ENCODE measurements at places on chromosomes 4 and X. TPM values are rescaled to one million over a fixed set of nuclear protein-coding genes. Genes with fewer than 3 reads are reported as not detected.

DNA sequence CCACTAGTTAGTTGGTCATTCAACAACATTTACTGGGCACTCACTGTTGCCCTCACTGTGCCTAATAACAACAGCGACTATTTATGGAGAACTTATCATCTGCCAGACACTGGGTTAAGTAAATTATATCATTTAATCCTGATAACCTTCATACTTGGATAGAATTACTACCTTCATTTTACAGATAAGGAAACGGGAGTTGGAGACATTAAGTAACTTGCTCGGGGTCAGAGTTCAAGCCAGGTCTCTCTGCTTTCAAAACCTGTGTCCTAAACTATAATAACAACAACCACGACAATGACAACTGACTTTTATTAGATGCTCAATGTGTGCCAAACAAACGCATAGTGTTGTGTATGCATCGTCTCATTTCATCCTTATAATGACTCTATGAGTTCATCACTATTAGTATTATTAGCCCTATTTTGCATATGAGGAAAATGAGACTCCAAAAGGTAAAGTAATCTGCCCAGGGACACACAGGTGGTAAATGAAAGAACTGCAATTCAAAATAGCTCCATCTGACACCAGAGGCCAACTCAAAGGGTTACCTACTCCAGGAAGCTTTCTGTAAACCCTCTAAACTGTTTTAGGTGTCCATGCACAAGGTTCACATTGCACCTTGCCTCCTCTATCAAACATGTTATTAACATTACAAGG lies 98.4 kb upstream of the ACSL4 start:
- no peak for DNase-seq

DNA sequence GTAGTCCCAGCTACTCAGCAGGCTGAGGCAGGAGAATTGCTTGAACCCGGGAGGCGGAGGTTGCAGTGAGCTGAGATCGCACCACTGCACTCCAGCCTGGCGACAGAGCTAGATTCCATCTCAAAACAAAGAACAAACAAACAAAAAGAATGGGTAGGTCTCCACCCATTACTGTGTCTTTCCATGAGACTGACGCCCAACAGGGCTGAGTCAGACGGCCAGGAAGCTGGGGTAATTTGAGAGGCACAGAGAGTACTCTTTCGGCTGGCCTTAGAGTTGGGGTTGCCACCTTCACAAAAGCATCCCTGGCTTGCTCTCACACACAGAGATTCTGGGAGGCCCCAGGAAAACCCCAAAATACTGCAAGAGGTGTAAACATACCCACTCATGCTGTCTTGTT lies 72.0 kb upstream of the DHRSX start:
- no peak for DNase-seq

- no peak for DNase-seq
Measured at GRCh38 chr4:147787204-147787603, 55.3 kb downstream of the ARHGAP10 start.

DNA sequence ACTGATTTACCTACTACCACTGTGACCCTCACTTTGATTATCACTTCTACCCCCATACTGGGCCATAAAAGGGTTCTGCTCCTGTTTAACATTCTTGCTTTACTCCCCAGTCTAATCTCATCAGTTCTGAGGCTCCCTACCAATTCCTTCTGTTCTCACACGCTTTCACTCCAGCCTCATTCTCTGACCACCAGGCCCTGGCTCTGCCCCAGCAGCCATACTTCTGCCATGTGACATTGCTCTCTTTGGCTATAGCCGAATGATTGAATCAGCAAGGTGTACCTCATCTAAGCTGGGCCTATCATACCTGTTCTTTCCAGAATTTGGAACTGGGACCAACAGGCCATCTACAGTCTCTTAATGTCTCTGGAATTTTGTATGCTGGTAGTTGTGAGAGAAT lies 14.4 kb upstream of the ELF2 start:
- no peak for DNase-seq

- no peak for DNase-seq
Measured at GRCh38 chr4:7861440-7861881, 78.2 kb downstream of the AFAP1 start.

GRCh38 chr4:128168701-128169100 lies 107.6 kb downstream of the LARP1B start:
- DNase-seq: no peak

GRCh38 chrX:102546828-102547493 lies 30.4 kb upstream of the TMSB15A start:
- no peak for DNase-seq

GRCh38 chrX:110138557-110138956 lies 135.6 kb downstream of the TMEM164 start:
- DNase-seq: no peak

GRCh38 chrX:107857837-107858236 lies 32.2 kb downstream of the MID2 start:
- DNase-seq: no peak

DNA sequence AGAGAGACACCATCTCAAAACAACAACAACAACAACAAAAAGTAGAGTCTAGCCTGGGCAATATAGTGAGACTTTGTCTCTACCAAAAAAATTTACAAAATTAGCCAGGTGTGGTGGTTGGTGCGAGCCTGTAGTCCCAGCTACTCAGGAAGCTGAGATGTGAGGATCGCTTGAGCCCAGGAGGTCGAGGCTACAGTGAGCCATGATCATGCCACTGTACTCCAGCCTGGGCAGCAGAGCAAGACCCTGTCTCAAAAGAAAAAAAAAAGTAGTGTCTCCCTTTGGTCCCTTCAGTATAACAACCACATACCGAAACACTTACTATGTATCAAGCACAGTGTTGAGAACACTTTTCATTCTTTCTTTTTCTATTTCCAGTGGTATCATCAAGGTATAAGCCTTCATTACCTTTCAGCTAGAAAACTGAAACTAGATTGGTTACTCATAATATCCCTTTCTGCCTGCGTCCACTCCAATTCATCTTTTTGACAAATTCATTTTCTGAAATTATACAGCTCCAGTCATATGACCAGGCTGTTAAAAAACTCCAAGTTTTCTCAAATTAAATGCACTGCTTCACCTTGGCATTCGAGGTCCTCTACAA lies 54.1 kb downstream of the RPS6KA3 start:
- no peak for DNase-seq

DNA sequence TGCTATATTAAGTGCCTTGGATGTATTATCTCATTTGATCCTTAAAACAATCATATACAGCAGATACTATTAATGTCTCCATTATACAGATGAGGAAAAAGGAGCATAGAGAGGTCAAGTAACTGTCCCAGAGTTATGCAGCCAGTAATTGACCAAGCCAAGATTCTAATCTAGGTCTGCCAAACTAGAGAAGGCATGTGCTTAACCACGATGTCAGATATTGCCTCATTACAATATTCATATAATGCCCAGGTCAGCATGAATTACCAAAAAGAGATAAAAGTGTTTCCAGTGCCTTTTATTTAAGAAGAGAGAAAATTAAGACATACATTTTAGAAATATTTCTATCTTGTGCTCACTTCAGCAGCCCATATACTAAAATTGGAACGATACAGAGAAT lies 7.1 kb downstream of the ARHGEF6 start:
- no peak for DNase-seq

DNA sequence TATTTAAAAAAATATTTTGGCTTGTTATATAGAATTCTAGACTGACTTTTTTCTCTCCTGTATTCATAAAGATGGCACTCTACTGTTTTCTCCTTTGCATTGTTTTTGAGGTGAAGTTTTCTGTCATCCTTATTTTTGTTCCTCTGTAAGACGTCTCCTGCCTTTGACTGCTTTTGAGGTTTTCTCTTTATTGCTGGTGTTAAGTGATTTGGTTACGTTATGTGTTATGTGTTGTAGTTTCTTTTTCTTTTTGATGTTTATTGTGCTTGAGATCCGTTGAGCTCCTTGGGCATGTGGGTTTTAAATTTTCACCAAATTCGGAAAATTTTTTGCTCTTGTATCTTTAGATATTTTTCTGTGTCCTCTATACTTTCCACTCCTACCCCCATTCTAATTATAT lies 50.0 kb downstream of the KDM6A start:
- DNase-seq: no peak

- no peak for DNase-seq
Measured at GRCh38 chr4:130080872-130081451, 985.0 kb downstream of the C4orf33 start.

DNA sequence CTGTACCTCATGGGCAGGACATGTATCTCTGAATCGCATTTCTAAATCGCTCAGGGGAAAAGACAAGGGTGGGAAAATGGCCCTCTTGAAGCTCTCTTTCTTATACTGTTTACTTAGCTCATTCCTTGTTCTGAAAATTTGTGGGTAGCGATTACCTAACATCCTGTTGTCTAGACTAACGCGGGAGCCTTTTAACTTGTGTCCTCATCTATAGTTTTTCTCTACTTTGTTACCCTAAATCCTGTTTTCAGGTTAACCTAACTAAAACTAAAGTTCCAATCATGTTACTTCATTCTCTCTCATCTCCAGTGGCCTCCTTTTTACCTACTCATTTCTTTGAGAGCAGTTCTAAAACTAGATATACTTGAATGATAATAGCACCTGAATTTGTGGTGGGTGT lies 45.0 kb downstream of the SNX25 start:
- DNase-seq: no peak

- no peak for DNase-seq
Measured at GRCh38 chrX:151975736-151976275, 1.3 kb upstream of the GABRE start.

GRCh38 chr4:111718763-111719559 lies 426.3 kb upstream of the FAM241A start:
- DNase-seq: no peak

GRCh38 chr4:48336146-48336870 lies 5.0 kb upstream of the SLAIN2 start:
- DNase-seq: no peak

GRCh38 chr4:114636192-114636935 lies 37.8 kb downstream of the UGT8 start:
- DNase-seq: no peak

GRCh38 chr4:173252024-173252935 lies 81.9 kb downstream of the HMGB2 start:
- DNase-seq: peak; percentile 45

DNA sequence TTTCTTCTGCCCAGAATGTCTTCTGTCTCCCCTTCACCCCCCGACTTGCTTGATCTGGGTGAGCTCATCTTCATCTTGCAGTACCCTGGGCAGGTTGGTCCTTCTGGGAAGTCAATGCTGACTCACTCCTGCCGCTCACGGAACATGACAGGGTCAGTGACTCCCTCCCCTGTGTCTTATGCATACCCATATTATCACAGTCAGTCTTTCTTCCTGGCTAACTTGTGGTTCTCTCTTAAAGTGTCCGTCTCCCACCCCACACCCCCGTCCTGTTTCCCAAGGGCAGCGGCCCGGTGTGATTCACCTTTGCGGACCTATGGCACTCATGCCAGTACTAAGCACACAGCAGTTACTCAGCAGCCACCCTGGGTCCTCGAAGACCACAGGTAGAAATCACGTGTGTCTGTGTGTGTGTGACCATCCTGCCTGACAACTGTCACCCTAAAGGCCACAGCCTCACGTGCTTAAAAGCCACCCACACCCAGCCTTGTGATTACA lies 17.7 kb downstream of the IQSEC2 start:
- DNase-seq: no peak

- DNase-seq: no peak
Measured at GRCh38 chr4:128358913-128359279, 71.3 kb upstream of the PGRMC2 start.

GRCh38 chr4:74410272-74410671 lies 34.7 kb upstream of the AREG start:
- no peak for DNase-seq

- DNase-seq: no peak
Measured at GRCh38 chr4:145177906-145178538, 2.4 kb downstream of the OTUD4 start.

- no peak for DNase-seq
Measured at GRCh38 chr4:115234405-115235093, 121.1 kb upstream of the NDST4 start.

DNA sequence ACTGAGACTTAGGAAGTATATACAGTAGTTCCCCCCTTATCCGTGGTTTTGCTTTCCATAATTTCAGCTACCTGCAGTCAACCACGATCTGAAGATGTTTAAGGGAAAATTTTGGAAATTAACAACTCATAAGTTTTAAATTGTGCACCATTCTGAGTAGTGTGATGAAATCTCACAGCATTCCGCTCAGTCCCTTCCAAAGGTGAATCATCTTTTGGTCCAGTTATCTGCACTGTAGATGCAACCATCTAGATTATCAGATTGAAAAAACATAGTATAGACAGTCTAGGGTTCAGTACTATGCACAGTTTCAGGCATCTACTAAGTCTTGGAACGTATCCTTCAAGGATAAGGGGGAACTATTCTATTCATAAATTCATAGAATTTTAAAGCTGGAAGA lies 109.0 kb downstream of the ANXA3 start:
- no peak for DNase-seq

- no peak for DNase-seq
Measured at GRCh38 chrX:146907391-146908240, 93.1 kb upstream of the CXorf51A start.

DNA sequence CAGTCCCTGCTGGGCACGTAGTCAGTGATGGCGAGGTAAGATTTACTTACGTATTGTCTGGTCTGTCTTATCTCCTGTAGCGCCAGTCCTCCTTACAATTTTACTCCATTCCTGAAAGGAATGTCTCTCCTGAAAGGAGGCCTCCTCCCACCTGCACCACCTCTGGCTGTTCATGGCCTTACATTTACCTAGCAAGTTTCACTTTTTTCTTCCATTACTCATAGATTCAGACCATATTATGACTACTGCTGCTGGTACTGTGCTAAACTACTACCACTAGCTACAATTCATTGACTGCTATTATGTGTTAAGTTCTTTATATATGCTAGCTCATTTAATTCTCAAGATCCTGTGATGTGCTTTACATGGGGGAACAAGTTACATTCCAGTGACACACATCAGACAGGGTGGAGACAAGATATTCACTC lies 189.9 kb downstream of the BMPR1B start:
- DNase-seq: no peak

MAGEA2 gene
- polyA plus RNA-seq: not detected

GPC4 gene
- 20.1 TPM for polyA plus RNA-seq

RRH gene
- polyA plus RNA-seq: 0.74 TPM

BEND4 gene
- 1.3 TPM for polyA plus RNA-seq

PAGE1 gene
- polyA plus RNA-seq: not detected

AKAP14 gene
- polyA plus RNA-seq: 0.24 TPM

NAT8L gene
- 8.1 TPM for polyA plus RNA-seq

ADGRG4 gene
- polyA plus RNA-seq: not detected

MTMR8 gene
- polyA plus RNA-seq: 2.2 TPM

ACSL1 gene
- polyA plus RNA-seq: 51.9 TPM

MSANTD1 gene
- polyA plus RNA-seq: 0.64 TPM

CABS1 gene
- not detected for polyA plus RNA-seq

LRIT3 gene
- polyA plus RNA-seq: 0.84 TPM

L1CAM gene
- polyA plus RNA-seq: 35.2 TPM

PF4V1 gene
- polyA plus RNA-seq: not detected

MND1 gene
- polyA plus RNA-seq: 13.3 TPM

USP51 gene
- 11.1 TPM for polyA plus RNA-seq

HELT gene
- not detected for polyA plus RNA-seq

CTAG1B gene
- polyA plus RNA-seq: not detected

CDKL2 gene
- polyA plus RNA-seq: 10.5 TPM
